Mesothelial cell of epicardium (in vitro differentiated cells): ENCODE measurements at places on chromosomes 5 and 9. TPM values are rescaled to one million over a fixed set of nuclear protein-coding genes. Genes with fewer than 3 reads are reported as not detected.

DNA sequence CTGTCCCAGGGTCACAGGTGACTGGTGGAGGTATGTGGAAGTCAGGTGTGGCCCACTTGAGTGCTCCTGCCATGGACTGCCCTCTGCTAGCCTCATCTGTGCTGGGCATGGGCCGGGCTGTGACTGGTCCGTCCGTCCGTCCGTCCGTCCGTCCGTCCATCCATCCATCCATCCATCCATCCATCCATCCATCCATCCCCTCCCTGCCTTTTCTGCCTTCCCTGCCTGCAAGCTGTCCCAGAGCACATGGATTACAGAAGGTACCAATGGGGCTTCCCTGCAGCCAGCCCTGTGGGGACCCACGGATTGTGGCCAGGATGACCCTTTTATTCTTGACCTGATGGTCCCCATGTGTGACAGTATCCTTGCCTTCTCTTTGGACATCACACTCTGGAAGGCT is 92.5 kb downstream of the MACROH2A1 start:
- no peak for DNase-seq

- no peak for DNase-seq
Measured at GRCh38 chr5:120229036-120229435, 235.1 kb upstream of the PRR16 start.

Gene PCDHB7
- total RNA-seq, result 1.4 to 1.8 TPM (median 1.6 TPM) in 3 replicates

GRCh38 chr5:174606153-174606552 is 118.2 kb upstream of the MSX2 start:
- no peak for DNase-seq

DNA sequence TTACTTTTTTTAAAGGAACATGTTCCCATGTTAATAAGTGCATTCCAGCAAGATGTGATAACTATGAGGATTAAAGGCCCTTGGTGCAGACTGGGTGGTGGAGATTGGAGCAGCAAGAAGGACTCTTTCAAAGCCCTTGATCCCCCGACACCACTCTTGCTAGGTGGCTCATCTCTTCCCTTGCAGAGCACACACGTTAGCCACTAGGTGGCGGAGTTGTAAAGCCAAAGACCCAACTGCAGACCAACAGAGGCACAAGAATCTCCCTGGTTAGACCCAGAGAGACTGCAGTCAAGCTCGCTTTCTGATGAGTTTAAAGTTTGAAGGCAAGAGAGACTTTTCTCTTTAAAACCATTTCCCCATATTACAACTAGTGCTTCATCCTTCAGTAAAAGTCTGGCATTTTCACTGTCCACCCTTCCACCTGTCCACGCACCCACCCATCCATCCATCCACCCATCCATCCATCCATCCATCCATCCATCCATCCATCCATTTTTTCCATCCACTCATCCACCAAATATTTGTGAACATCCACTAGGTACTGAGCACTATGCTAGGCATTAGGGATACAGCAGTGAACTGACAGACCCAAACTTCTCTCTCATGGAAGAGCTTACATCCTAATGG is 226.9 kb downstream of the MSX2 start:
- DNase-seq, result peak; percentile 61

DNA sequence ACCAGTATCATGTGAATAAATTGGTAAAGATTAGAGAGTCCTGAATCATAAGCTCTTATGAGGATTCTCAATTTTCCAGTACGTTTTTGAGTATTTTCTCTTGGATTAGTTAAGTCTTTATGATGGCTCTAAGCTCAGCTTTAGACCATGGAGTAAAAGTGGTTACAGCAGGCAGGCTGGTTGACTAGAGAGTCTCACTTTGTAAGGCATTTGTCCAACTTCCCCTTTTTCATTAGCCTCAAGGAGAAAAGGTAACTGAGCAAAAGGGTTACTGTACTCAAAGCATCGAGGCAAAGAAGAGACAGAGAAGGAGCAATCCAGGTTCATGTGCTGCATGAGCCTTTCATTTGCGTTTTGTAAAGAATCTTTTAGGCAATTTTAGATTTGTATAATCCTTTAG is 8.5 kb downstream of the NOP16 start:
- DNase-seq, result no peak

DNA sequence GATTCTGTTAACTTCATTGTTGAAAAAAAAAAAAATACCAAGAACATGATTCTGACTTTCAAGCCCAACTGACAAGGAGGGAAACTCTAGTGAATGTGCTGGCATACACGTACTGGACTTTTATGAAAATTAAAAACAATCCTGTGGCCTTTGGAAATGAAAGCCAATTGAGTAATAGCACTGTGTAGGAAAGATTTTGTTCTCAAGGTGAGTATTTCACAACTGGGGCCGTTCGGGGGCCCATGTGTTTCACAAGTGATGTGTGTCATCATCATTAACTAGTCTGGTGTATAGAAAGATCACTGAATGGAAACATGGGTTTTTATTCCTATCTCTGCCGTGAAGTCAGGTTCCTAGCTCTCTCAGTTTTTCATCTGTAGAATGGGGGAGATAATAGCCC is 605.0 kb upstream of the CLINT1 start:
- no peak for DNase-seq

DNA sequence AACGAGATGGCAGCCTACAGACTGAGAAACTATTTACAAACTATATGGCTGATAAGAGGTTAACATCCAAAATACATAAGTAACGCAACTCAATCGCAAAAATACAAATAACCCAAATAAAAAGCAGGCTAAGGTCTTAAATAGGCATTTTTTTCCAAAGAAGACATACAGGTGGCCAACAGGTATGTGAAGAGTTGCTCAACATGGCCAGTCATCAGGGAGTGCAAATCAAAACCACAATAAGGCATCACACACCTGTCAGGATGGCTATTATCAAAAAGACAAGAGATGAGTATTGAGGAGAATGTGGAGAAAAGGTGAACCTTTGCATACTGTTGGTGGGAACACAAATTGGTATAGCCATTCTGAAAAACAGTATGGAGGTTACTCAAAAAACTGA is 73.5 kb downstream of the CAMSAP1 start:
- DNase-seq, result no peak

DNA sequence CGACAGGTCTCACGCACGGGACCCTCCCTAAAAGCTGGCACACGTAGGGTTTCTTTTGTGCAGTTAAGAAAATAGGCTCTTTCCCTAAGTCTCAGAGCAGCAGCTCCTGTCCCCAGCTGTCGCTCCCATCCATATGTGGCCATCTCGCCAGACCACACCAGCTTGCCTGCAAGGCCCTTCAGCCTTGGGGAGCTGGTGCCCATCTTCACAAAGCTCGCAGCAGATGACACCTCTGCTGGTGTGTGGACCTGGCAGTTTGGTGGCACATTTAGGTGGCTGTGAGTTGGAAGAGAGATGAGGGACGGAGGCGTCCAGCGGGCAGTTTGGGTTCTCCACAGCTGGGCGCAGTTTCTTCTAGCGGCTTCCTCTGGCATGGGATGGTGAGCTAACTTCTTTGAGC is 239.0 kb downstream of the FANCC start:
- DNase-seq, result no peak

DNA sequence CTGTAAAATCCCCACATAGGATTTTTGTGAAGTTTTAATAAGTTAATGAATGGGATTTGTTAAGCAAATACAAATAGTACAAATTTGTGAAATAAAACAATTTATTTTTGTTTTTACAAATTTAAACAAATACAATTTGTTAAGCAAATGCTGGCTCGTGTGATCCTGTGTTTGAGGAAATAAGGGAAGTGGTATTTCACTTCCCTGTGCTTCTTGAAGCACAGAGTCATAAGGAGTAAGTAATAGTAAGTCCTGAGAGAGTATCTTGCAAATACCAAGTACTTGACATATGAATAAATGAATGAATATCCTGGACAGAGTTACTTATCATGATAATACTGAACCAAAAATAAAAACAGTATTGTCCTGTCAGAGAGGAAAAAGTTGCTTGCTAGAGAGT is 9.1 kb downstream of the SMIM3 start:
- no peak for DNase-seq

Gene TAS2R1
- not detected in 3 replicates for total RNA-seq

- DNase-seq, result no peak
Measured at GRCh38 chr9:94807556-94807955, 81.1 kb downstream of the AOPEP start.

Gene NTMT1
- total RNA-seq, result 30.7 to 33.3 TPM (median 33.0 TPM) in 3 replicates

DNA sequence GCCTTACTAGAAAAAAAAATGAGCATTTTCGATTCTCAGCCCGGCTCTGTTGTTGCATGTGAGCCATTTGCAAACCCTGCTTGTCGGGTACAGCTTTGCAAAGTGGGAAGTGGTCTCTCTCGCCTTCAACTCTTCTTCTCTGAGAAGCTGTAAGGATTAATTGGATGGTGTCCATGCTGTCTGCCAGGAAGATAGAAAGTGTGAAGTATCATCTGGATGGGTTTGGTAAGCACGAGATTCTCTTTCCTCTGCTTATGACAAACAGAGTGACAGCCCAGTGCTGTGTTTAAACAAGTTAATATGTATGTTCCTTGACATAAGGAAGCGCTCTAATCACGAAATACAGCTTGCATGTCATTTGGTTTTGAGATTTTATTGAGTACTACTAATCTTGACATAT is 109.1 kb upstream of the SPATA31D4 start:
- DNase-seq, result no peak

- DNase-seq, result no peak
Measured at GRCh38 chr9:106945727-106946660, 83.0 kb downstream of the ZNF462 start.

Gene S1PR3
- 33.2 to 38.3 TPM (median 38.2 TPM) in 3 replicates for total RNA-seq

Gene NRG2
- total RNA-seq, result 2.0 to 2.8 TPM (median 2.0 TPM) in 3 replicates

Gene STPG3
- 0.18 to 0.29 TPM in 2 of 3 replicates, not detected in the other for total RNA-seq
